Nephron progenitor cell (in vitro differentiated cells): ENCODE measurements at places on chromosomes 6 and 20.

- H3K27ac ChIP-seq: no peak overlapping the region
- H3K36me3 ChIP-seq: peaks cover 42% of the 10 kb centered on the region
- H3K27me3 ChIP-seq: no peaks in the 10 kb centered on the region
- peaks cover 15% of the 10 kb centered on the region for H3K4me1 ChIP-seq
- no peak for DNase-seq
Observed at GRCh38 chr20:21380711-21381110, 16.6 kb downstream of the NKX2-4 start.

- no peaks in the 10 kb centered on the region for H3K4me1 ChIP-seq
- H3K27ac ChIP-seq: no peak overlapping the region
- H3K4me3 ChIP-seq: no peak overlapping the region
- DNase-seq: no peak
- H3K36me3 ChIP-seq: no peaks in the 10 kb centered on the region
Observed at GRCh38 chr6:122825163-122825562, 36.1 kb downstream of the SMPDL3A start.

- no peak for DNase-seq
- no peak overlapping the region for H3K27ac ChIP-seq
- H3K4me3 ChIP-seq: no peak overlapping the region
- H3K36me3 ChIP-seq: peaks cover 54% of the 10 kb centered on the region
- H3K4me1 ChIP-seq: no peaks in the 10 kb centered on the region
Observed at GRCh38 chr6:24788031-24788665, 10.6 kb downstream of the ARMH2 start.

- no peak overlapping the region for H3K27ac ChIP-seq
- DNase-seq: no peak
- no peak overlapping the region for H3K4me3 ChIP-seq
- H3K4me1 ChIP-seq: no peaks in the 10 kb centered on the region
Observed at GRCh38 chr6:61857541-61857940, 428.5 kb downstream of the KHDRBS2 start.

GRCh38 chr20:40276301-40276700, 412.7 kb downstream of the MAFB start:
- H3K36me3 ChIP-seq: no peaks in the 10 kb centered on the region
- H3K4me1 ChIP-seq: peaks cover 87% of the 10 kb centered on the region
- H3K27ac ChIP-seq: no peak overlapping the region
- peaks cover 9% of the 10 kb centered on the region for H3K27me3 ChIP-seq
- no peak for DNase-seq
- H3K4me3 ChIP-seq: no peak overlapping the region

DNA sequence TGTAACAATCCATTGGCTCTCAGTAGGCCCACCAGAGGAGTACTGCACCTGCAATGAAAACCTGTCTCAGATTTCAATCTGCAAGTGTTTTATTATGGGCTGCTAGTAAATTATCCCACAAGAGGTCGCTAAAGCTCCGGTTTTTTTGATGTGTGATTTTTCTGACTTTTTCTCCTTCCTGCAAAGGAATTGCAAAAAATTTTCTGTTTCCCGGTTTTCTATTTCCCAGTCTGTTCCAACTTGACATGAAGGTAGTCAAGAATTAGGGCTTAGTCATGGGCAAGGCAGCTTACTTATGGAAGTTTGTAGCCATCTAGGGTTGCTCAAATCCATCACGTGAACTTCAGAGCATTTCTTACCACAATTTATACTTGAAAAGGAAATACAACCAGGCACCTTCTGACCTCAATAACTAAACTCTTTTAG, 38.5 kb upstream of the AHI1 start:
- no peak overlapping the region for H3K4me3 ChIP-seq
- H3K4me1 ChIP-seq: peaks cover 7% of the 10 kb centered on the region
- H3K36me3 ChIP-seq: no peaks in the 10 kb centered on the region
- DNase-seq: peak; percentile 12
- H3K27ac ChIP-seq: no peak overlapping the region

DNA sequence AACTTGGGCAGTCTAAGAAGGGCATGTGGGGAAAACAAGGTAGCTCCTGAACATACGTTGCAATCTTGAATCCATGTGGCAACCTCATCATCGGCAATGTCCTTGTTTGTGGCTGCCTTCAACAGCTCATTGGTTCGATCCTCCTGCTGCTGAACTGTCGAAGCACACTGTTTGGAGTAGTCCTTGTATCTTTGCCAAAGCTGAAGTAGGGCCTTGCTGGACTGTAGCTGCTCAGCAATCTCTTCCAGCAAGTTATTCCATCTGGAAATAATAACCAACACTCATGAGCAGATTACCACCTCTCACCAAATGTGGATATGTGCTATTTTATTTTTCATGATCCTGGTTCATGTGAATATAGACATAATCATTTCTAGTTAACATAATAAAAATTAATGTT, 413.3 kb downstream of the ESR1 start:
- peaks cover 66% of the 10 kb centered on the region for H3K36me3 ChIP-seq
- peaks cover 4% of the 10 kb centered on the region for H3K27me3 ChIP-seq
- no peak for DNase-seq
- H3K27ac ChIP-seq: no peak overlapping the region
- H3K4me3 ChIP-seq: no peak overlapping the region
- H3K4me1 ChIP-seq: peaks cover 23% of the 10 kb centered on the region

GRCh38 chr6:51396583-51396982, 577.9 kb downstream of the TFAP2B start:
- no peak for DNase-seq
- H3K27me3 ChIP-seq: peaks cover 4% of the 10 kb centered on the region
- no peak overlapping the region for H3K4me3 ChIP-seq
- no peak overlapping the region for H3K27ac ChIP-seq
- H3K36me3 ChIP-seq: no peaks in the 10 kb centered on the region
- no peaks in the 10 kb centered on the region for H3K4me1 ChIP-seq

GRCh38 chr6:81075974-81076373, 676.5 kb downstream of the TENT5A start:
- no peak overlapping the region for H3K27ac ChIP-seq
- H3K4me3 ChIP-seq: no peak overlapping the region
- DNase-seq: peak; percentile 25
- H3K36me3 ChIP-seq: no peaks in the 10 kb centered on the region
- no peaks in the 10 kb centered on the region for H3K27me3 ChIP-seq

GRCh38 chr20:6384380-6384779, 261.6 kb upstream of the FERMT1 start:
- H3K27ac ChIP-seq: no peak overlapping the region
- peaks cover 5% of the 10 kb centered on the region for H3K27me3 ChIP-seq

DNA sequence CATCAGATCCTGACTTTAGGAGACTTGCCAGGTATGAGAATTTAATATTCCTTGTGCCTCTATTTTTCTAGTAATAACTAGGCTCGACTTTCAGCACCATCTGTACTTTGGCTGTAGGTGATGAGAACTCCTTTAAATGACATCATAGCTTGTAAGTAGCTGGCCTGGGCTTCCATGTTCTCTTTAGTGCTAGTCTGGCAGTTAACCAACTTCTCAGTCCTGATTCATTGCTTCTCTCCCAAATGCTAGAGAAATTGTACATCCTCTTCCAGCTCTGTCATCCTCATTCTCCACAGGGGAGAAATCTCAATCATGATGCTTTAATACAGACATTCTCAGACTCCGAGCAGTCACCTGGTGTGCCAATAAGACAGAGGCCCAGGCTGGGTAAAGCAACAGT, 143.5 kb upstream of the MOCS1 start:
- H3K36me3 ChIP-seq: no peaks in the 10 kb centered on the region
- peaks cover 11% of the 10 kb centered on the region for H3K4me1 ChIP-seq
- H3K27ac ChIP-seq: no peak overlapping the region
- H3K4me3 ChIP-seq: no peak overlapping the region

GRCh38 chr6:126824226-126824625, 294.2 kb upstream of the RSPO3 start:
- no peak for DNase-seq
- no peak overlapping the region for H3K4me3 ChIP-seq
- peak overlapping the region; percentile 54 for H3K27ac ChIP-seq
- H3K27me3 ChIP-seq: no peaks in the 10 kb centered on the region

- no peak overlapping the region for H3K4me3 ChIP-seq
- peaks cover 33% of the 10 kb centered on the region for H3K4me1 ChIP-seq
- peaks cover 5% of the 10 kb centered on the region for H3K36me3 ChIP-seq
- no peak overlapping the region for H3K27ac ChIP-seq
- H3K27me3 ChIP-seq: no peaks in the 10 kb centered on the region
Observed at GRCh38 chr20:34066476-34067090, 45.5 kb downstream of the EIF2S2 start.

DNA sequence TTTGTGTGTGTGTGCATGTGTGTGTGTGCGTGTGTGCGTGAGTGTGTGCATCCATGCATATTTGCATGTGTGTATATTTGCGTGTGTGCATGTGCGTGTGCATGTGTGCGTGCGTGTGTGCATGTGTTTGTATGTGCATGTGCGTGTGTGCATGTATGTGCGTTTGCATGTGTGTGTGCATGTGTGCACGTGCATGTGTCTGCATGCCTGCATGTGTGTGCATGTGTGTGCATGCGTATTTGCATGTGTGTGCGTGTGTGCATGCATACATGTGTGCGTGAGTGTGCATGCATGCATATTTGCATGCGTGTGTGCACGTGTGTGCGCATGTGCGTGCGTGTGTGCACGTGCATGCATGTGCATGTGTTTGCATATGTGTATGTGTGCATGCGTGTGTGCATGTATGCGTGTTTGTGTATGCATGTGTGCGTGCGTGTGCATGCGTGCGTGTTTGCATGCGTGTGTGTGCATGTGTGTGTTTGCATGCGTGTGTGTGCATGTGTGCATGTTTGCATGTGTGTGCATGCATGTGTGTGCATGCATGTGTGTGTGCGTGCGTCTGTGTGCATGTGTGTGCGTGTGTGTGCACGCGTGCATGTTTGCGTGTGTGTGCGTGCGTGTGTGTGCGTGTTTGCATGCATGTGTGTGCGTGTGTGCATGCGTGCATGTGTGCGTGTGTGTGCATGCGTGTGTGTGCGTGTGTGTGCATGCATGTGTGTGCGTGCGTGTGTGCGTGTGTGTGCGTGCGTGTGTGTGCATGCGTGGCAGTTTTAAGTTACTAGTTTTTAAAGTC, 57.7 kb upstream of the SMOC2 start:
- no peak for DNase-seq
- peaks cover 7% of the 10 kb centered on the region for H3K36me3 ChIP-seq
- no peak overlapping the region for H3K4me3 ChIP-seq

- peak; percentile 21 for DNase-seq
- H3K27me3 ChIP-seq: no peaks in the 10 kb centered on the region
- H3K4me1 ChIP-seq: peaks cover 14% of the 10 kb centered on the region
Observed at GRCh38 chr6:141105481-141105880, 1027.2 kb upstream of the GJE1 start.

DNA sequence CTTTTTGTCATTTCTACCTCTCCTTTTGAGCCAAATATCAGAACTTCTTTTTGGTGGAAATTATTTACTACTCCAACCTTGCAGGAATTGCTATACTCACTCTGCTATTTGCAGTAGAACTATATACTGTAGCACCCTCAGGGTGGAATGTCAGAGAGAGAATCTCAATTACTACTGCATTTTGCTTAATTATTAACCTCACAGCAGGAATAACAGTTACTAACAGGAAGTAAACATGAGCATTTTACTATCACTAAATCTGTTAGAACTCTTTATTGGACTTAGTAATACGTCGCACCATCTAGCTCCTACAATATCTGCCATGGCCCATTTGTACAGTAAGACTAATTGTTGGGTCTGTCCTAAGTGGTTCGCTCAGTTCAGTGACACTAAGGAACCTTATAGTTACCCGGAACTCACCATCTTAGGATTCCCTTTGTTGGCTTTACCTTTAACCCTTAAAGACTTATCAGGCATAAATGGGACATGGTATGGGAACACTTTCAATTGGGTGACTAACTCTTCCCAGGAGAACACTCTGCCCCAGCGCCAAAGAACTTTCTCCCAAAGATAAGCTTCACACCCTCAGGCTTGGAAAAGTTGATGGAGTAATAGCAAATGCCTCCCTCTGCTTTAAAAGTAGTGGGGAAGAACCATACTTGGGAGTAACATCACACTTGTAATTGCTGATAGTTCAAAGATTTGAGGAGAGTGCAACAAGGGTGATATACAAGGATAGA, 38.8 kb downstream of the PLN start:
- H3K4me3 ChIP-seq: no peak overlapping the region
- no peak overlapping the region for H3K27ac ChIP-seq
- no peak for DNase-seq

DNA sequence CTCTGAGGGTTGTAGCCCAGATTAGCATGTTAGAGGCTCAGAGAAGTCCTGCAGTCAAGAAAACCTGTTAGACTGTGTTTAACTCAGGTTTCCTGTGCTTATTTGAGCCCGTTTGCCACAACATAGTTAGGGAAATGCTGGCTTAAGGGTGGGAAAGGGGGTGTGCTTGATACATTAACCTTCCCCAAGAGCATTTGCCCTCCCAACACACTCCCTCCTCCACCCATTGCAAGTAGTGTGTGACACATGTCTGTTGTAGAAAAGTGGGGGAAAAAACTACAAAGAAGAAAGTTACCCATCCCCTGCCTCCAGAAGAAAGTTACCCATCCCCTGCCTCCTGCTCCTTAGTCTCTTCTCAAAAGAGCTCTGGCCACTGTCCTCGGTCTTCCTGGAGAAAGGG, 36.8 kb upstream of the MRPS18A start:
- H3K4me3 ChIP-seq: no peak overlapping the region
- no peak overlapping the region for H3K27ac ChIP-seq
- H3K36me3 ChIP-seq: no peaks in the 10 kb centered on the region
- H3K4me1 ChIP-seq: peaks cover 51% of the 10 kb centered on the region
- no peak for DNase-seq
- peaks cover 30% of the 10 kb centered on the region for H3K27me3 ChIP-seq

GRCh38 chr6:2222275-2222842, 23.0 kb downstream of the GMDS start:
- no peak overlapping the region for H3K27ac ChIP-seq
- no peak overlapping the region for H3K4me3 ChIP-seq
- no peak for DNase-seq
- peaks cover 20% of the 10 kb centered on the region for H3K4me1 ChIP-seq
- H3K36me3 ChIP-seq: no peaks in the 10 kb centered on the region
- peaks cover 4% of the 10 kb centered on the region for H3K27me3 ChIP-seq

DNA sequence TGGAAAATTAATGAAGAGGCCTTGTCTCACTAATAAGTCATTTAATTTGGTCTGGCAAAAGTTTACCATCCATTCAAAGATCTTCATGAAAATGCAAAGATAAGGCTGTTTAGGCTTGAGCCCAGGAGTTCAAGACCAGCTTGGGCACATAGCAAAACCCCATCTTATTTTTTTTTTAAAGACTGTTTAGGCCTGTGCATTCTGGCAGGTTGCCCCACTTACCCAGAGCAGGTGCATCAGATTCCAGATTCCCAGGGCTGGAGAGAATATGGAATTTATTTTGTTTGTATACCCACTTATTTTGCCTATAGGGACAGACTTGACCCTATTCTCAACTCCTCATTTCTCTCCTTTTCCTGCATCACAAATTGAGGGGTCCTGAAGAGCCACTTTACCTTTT, 5.7 kb downstream of the FOXO3 start:
- no peak overlapping the region for H3K4me3 ChIP-seq
- no peak for DNase-seq
